ENCODE measurements at places on chromosomes 11 and 22.

DNA sequence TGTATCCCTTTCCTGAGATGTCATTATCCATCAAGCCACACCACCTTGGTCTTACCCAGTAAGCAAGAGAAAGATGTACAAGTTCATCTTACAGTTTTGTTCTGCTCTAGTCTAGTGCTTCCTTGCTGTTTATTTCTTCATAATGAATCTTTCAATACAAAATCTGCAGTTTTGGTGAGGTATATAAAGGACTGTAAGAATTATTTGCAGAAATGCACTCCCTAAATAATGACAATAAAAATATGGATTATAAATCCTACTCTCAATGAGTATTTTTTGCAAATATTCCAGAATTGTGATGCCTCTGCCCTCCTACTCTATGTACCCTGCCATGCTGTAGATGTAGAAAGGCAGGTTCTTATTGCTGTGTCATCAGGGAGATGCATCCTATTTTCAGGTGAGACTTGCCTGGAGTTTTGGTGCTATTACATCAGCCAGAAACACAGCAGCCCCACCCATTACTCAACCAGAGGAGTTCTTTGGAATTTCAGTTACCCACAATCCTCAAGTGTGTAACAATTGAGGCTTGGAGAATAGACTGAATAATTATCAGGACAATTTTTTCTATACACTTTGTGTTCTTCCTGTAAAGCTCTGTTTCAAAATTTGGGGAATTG lies at the start of gene OR10S1:
TSS of gene OR10S1 (minus strand) at position 51 of the 617 bp plus-strand sequence. CDS start 117 bp downstream, outside the sequence.
- no peaks in the 10 kb centered on the region for H3K36me3 ChIP-seq
- no peak within 1 kb of the TSS for H3K4me3 ChIP-seq
- DNase-seq = no peak
- no peaks in the 10 kb centered on the region for H3K4me1 ChIP-seq
- no peak within 1 kb of the TSS for H3K27ac ChIP-seq
- H3K27me3 ChIP-seq = no peaks in the 10 kb centered on the region

DNA sequence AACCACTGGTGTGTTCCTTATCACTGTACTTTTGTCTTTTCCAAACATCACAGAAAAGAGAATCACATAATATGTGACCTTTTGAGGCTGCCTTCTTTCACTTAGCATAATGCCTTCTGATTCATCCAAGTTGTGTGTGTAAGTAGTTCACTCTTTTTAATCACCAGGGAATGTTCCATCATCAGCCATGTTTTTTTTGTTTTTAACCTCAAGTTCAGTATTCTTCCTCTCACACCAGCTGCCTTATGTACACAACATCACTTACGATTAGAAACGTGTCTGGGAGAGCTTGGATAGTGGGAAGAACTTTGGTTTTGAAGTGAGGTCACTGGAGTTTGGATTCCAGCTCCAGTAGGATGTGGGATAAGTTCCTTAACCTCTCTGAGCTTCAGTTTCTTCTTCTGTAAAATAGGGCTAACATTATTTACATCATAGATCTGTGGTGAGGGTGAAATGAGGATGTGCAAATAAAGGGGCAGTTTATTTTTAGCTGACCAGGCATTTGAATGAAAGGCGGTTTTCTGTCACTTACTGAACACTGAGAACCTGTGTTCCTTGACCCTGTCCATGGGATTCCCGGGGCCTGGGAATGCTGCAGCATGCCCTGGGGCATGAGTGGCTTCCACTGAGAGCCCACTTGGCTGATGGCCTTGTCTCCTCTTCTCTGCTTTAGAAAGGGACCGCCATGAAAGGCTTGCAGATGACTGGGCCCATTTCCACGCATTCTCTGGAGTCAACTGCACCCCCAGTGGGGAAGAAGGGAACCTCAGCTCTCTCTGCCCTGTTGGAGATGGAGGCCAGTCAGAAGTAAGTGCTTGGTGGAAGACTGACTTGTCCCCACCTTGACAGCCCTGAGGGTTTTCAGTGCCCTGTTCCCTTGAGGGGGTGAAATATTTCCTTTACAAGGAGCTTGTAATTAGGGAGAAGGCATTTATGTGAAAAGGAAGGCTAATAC lies 92.6 kb downstream of the DEPDC5 start:
- H3K27me3 ChIP-seq = no peaks in the 10 kb centered on the region
- H3K4me3 ChIP-seq = no peak overlapping the region
- no peak for DNase-seq
- H3K36me3 ChIP-seq = peaks cover 66% of the 10 kb centered on the region
- H3K4me1 ChIP-seq = peaks cover 8% of the 10 kb centered on the region

- no peak overlapping the region for H3K27ac ChIP-seq
- no peak for DNase-seq
These were observed 197.8 kb upstream of the MTNR1B start for GRCh38 chr11:92771701-92772100.

GRCh38 chr11:111944651-111945051 lies 7.5 kb downstream of the DIXDC1 start:
- no peak overlapping the region for H3K4me3 ChIP-seq
- H3K36me3 ChIP-seq = no peaks in the 10 kb centered on the region
- no peak for DNase-seq
- no peak overlapping the region for H3K27ac ChIP-seq

- no peaks in the 10 kb centered on the region for H3K27me3 ChIP-seq
- no peak overlapping the region for H3K4me3 ChIP-seq
- no peak overlapping the region for H3K27ac ChIP-seq
These were observed 125.0 kb downstream of the RAB38 start for GRCh38 chr11:88050247-88050646.

DNA sequence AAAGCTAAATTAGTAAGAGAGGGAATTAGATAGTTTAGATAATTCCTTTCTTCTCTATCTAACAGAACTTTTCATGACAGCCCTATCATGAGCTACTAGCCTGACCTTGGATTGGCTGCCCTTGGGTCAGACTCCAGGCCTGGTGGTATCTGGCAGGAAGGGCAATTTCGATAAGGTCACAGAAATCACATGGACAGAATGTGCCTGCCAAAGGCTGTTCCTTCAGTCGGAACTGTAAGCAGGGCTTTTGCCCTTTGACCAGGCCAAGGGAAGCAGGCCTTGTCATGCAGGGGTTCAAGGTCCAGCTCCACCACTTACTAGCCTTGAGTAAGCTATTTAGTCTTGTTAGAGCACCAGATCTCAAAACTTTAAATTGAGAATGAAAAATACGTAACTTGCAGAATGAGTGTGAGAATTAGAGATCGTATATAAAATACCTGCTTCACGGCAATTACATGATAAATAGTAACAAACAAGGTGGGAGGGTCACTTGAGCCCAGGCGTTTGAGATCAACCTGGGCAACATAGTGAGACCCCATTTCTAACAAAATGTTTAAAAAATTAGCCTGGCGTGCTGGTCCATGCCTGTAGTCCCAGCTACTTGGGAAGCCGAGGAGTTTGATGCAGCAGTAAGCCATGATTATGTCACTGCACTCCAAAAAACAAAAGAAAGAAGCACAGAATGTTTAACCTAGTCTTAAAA lies 60.8 kb upstream of the SC5D start:
- DNase-seq = no peak
- no peaks in the 10 kb centered on the region for H3K4me1 ChIP-seq
- H3K27me3 ChIP-seq = peaks cover 27% of the 10 kb centered on the region

- no peaks in the 10 kb centered on the region for H3K36me3 ChIP-seq
- peaks cover 7% of the 10 kb centered on the region for H3K27me3 ChIP-seq
- no peak overlapping the region for H3K27ac ChIP-seq
- no peaks in the 10 kb centered on the region for H3K4me1 ChIP-seq
These were observed 539.2 kb downstream of the BUD13 start for GRCh38 chr11:116233561-116233960.

GRCh38 chr22:44098021-44098739 lies 74.1 kb downstream of the PARVB start:
- H3K4me3 ChIP-seq = no peak overlapping the region
- DNase-seq = no peak
- H3K27me3 ChIP-seq = no peaks in the 10 kb centered on the region
- no peaks in the 10 kb centered on the region for H3K4me1 ChIP-seq
- peak overlapping the region; percentile 60 for H3K27ac ChIP-seq

DNA sequence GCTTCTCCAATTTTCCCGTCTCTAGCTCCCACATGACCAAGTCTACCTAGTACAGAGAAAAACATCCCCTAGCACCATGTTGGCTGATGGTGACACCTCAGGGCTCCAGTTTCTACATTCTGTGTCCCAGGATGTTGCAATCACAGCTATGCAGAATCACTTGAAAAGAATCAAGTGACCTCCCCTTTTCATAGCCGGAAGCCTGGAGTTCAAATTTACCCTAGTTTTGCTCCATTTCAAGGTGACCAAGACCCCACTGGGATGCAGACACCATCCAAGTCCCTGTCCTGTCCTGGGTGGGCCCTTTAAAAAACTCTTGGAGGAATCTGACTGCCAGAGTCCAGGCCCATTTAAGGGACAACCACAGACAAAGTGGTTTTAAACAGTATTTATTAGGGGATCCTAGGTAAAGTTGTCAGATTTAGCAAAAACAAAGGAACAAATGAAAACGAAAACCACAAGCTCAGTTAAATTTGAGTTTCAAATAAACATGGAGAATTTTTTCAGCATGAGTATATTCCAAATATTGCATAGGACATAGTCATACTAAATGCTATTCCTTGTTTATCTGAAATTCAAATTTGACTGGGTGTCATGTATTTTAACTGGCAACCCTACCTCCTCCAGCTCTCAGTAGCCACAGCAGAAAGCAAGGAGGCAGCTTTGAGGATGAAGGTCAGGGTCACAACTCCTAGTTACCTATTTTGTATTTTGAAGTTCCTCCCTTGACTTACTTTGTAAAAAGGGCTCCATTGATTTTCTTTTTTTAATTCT lies 52.4 kb downstream of the MIAT start:
- DNase-seq = no peak
- H3K36me3 ChIP-seq = peaks cover 26% of the 10 kb centered on the region
- no peak overlapping the region for H3K27ac ChIP-seq
- peaks cover 12% of the 10 kb centered on the region for H3K4me1 ChIP-seq
- H3K4me3 ChIP-seq = no peak overlapping the region
- H3K27me3 ChIP-seq = no peaks in the 10 kb centered on the region

- no peak overlapping the region for H3K4me3 ChIP-seq
- DNase-seq = peak; percentile 2
- H3K27me3 ChIP-seq = peaks cover 11% of the 10 kb centered on the region
- peaks cover 7% of the 10 kb centered on the region for H3K4me1 ChIP-seq
These were observed 104.0 kb downstream of the FAR1 start for GRCh38 chr11:13772223-13773046.

DNA sequence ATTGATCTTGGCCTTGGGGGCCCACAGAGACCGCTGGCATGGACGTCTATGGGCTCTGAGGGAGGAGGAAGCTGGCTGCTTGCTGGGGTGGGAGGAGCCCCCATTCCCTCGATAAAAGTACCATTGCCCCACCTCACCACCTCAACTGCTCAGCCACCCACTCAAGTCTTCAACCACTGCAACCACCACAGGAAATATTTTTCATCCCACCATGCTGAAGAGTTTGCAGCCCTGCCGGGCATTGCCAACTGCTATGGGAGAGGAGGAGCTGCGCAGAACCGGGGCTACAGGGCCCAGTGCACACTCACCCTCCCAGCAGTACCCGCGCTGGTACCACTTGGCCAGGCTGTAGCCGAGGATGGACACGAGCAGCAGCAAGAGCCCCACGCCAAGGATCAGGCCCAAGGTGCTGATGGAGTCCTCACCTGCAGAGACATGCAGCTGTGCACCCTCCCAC lies 29.2 kb downstream of the IL10RA start:
- H3K4me3 ChIP-seq = peak overlapping the region; percentile 61
- no peaks in the 10 kb centered on the region for H3K27me3 ChIP-seq
- peaks cover 76% of the 10 kb centered on the region for H3K4me1 ChIP-seq
- peak overlapping the region; percentile 90 for H3K27ac ChIP-seq
- peak; percentile 31 for DNase-seq
- H3K36me3 ChIP-seq = peaks cover 45% of the 10 kb centered on the region

DNA sequence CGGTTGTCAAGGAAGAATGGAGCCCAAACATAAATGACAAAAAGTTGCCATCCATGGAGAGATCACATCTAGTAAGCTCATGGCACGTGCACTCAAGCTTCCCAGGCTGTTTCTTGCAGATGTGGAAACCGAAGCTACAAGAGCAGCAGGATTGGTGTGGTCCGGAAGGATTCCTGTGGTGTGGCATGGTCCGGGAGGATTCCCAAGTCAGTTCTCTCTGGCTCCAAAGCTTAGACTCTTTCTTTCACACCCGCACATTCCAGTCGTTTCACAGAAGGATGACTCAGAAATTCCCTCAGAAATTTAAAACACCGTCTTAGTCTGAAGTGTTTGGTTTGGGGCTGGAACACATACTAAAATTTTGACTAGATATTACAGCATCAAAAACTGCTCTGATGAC lies 78.0 kb upstream of the DRD2 start:
- no peak overlapping the region for H3K4me3 ChIP-seq
- H3K36me3 ChIP-seq = no peaks in the 10 kb centered on the region
- H3K4me1 ChIP-seq = no peaks in the 10 kb centered on the region
- no peak for DNase-seq
- no peak overlapping the region for H3K27ac ChIP-seq
- H3K27me3 ChIP-seq = peaks cover 26% of the 10 kb centered on the region

GRCh38 chr11:36215693-36216060 lies 73.5 kb downstream of the COMMD9 start:
- H3K4me3 ChIP-seq = no peak overlapping the region
- H3K27me3 ChIP-seq = peaks cover 13% of the 10 kb centered on the region
- H3K27ac ChIP-seq = no peak overlapping the region

DNA sequence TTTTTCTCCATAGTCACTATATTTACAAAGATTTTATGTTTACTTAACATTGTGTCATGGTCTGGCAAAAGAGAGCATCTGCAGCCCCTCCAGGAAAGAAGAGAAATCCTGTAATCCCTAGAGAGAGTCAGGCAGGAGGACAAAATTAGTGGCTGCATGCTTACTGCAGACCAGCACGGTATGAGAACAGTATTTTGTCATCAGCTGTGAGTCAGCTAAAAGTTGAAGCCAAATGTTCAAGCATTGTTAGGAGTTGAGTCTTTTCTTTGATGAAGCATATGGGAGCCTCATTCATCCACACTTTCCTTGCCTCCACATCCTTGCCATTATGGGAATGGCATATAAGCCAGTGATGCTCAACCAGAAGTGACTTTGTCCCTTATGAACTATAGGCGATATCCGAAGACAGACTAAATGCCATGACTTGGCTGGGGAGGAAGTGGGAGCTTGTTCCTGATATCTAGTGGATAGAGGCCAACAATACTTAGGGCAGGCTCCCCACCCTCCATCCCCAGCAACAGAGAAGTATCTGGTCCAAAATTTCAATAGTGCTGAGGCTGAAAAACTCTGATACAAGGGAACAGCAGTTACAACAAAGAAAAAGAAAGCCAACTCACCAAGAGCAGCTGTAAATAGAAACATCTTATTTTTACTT lies 112.0 kb upstream of the OR5AK2 start:
- H3K27me3 ChIP-seq = no peaks in the 10 kb centered on the region
- H3K4me3 ChIP-seq = no peak overlapping the region
- DNase-seq = no peak
- H3K4me1 ChIP-seq = no peaks in the 10 kb centered on the region
- no peaks in the 10 kb centered on the region for H3K36me3 ChIP-seq
- no peak overlapping the region for H3K27ac ChIP-seq

GRCh38 chr22:27687984-27688545 lies 113.5 kb downstream of the MN1 start:
- no peaks in the 10 kb centered on the region for H3K4me1 ChIP-seq
- H3K27me3 ChIP-seq = peaks cover 2% of the 10 kb centered on the region
- H3K27ac ChIP-seq = no peak overlapping the region
- DNase-seq = no peak

GRCh38 chr11:29208117-29208516 lies 808.7 kb downstream of the KCNA4 start:
- H3K36me3 ChIP-seq = no peaks in the 10 kb centered on the region
- no peak overlapping the region for H3K27ac ChIP-seq
- no peak overlapping the region for H3K4me3 ChIP-seq
- H3K27me3 ChIP-seq = no peaks in the 10 kb centered on the region

Data from stimulated activated naive B cell treated with anti-CD40 and anti-IgM and Interleukin-4, amounts not matched to agents 10 μg/mL and 1 μg/mL and 100 μg/mL, for 72 hours (primary cell).